ENCODE measurements at places on chromosomes 1 and 21.

DNA sequence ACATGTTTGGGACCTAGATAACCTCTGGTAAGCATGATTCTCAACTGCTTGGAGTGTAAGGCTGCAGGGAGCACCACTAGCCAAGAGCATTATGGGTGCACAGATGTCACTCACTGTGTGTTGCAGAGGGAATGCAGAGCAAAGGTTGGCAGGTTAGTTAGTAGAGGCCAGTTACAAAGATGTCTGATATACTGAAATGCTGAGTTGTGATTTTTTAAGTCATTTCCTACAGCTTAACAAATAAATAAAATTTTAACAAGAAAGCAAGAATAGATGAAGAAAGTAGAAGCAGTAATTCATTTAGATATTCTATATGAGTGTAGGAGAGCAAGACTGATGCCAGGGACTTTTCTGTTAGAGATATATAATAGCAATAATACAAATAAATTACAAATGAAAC lies 64.8 kb downstream of the MARK1 start:
- no peak for DNase-seq

DNA sequence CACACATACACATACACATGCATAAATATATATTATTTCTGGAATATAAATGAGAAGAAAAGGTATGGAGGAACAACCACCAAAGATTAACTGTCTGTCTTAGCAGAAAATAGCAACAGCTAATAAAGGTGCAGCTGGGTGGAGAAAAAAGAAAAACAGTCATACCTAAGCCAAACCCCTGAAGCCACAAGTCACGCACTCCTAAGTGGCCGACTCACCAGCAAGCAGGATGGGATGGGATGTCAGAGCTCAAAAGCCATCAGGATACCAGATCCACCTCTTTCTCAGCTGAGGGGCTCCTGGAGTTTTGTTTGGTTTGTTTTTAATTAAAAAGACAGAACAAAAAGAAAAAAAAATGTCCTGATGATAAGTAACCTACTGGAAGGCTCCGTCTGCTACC lies 64.7 kb upstream of the HIVEP3 start:
- no peak for DNase-seq

- DNase-seq = no peak
Measured at GRCh38 chr21:23740463-23740862, 1866.8 kb downstream of the MRPL39 start.

DNA sequence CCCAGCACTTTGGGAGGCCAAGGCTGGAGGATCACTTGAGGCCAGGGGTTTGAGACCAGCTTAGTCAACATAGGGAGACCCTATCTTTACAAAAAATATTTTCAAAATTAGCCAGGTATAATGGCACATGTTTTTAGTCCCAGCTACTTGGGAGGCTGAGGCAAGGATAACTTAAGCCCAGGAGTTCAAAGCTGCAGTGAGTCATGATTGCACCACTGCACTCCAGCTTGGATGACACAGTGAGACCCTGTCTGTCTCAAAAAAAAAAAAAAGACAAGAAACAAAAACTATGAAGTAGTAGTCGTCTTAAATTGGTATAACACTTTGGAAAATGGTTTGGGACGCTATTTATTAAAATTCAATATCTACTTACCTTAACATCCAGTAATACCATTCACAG lies 7.7 kb downstream of the AIM2 start:
- no peak for DNase-seq

- no peak for DNase-seq
Measured at GRCh38 chr1:19067182-19067911, 110.9 kb upstream of the IFFO2 start.

DNA sequence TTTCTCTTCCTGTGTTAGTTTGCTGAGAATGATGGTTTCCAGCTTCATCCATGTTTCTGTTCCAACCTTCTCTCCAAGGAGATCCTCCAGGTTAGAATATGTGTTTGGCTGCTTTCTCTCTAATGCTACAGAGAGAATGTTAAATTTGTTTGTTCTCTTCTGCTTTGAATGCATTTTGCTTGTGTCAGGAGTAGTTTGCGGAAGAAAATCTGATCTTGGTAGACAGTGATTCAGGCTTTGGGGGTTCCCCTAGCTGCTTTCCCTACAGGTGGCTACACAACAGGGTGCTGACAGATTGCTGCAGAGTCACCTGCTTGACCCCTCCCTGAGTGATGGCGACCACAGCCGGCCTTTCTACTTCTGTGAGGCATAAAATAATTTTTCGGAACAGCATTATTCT lies 41.8 kb downstream of the MACO1 start:
- DNase-seq = no peak

GRCh38 chr1:112674986-112675727 lies 698 bp downstream of the MOV10 start:
- DNase-seq = no peak

DNA sequence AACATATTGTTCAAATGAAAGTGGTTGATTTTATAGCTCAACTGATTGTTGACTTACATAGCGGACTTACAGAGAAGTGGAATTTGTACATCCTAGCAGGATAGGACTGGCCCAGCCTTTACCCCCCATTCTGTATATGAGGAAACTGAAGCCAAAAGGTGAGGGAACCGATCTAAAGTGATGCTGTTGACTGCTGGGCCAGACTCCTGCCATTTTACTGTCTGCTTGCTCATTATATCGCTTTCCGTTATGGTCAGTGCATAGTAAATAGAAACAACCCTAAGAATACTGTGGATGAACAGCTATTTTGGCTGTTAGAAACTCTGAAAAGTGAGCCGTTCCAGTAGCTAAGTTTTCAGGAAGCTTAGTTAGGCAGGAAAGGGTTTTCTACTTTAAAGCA lies 31.9 kb downstream of the PRDM2 start:
- no peak for DNase-seq

DNA sequence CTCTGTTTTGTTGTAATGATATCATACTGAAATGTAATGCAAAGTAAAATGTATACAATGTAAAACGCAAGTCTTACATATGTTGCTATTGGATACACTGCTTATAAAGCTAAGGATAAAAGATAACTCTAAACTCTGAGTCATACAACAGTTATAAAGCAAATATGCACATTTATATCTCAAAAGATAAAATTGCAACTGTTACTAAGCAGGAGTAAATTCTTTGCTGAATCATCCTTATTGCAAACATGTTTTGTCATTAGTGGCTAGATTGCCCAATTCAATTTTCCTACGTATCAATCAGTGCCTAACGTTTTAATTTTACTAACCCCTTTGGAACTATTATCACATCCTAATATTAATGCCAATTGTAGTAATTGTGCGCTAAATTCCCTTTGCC lies 762.9 kb downstream of the LTN1 start:
- no peak for DNase-seq

GRCh38 chr1:17891205-17892110 lies 136.3 kb downstream of the ACTL8 start:
- DNase-seq = no peak

DNA sequence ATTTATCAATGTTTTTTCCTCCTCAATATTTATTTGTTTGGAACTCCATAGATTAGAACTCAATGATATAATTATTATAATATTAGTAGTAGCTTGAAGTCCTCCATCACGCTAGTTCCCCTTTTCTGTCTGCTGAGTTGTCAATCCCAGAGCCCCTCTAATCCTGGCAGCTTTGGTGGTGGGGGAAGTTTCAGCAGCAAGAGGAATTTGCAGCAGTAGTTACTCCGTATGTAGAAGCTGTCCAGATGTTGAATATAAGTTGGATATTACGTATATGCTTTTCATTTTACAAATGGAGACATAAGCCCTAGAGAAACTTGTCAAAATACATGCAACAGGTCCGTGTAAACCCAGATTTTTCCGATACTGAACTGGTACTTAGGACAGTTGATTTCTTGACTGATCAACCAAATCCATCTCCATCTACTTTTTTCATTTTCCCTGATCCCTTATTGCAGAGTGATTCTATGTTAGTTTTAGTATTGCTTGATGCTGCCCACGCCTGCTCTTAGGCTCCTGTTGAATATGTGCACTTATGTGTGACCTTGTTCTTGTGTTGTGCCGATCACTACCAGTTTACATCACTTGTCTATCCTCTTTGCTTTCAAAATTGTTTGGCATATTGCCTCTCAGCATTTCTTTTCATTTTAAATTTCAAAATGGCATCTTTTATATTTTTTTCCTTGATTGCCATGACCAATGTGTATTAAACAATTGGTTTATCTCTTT lies 28.1 kb downstream of the SMAP2 start:
- peak; percentile 36 for DNase-seq

- DNase-seq = no peak
Measured at GRCh38 chr1:172778456-172779455, 119.9 kb downstream of the FASLG start.

DNA sequence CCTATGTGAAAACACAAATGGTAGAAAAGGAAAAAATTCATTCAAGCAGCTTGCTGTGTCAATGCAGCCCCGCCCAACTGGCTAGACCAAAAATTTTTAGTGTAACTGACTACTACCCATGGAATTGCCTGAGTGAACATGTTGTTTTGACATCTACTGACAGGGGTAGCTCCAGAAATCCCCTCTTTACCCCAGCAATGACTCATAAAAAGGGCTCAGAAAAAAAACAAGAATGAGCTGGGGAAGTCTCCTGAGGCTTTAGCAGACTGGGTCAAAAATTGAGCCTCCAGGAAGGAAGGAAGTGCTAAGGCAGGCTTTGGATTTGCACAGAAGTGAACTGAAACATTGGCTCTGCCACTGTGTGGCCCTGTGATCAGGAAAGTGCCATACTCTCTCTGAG lies 24.4 kb upstream of the FGGY start:
- DNase-seq = no peak

GRCh38 chr1:203178821-203179666 lies 3.4 kb upstream of the MYBPH start:
- DNase-seq = no peak

DNA sequence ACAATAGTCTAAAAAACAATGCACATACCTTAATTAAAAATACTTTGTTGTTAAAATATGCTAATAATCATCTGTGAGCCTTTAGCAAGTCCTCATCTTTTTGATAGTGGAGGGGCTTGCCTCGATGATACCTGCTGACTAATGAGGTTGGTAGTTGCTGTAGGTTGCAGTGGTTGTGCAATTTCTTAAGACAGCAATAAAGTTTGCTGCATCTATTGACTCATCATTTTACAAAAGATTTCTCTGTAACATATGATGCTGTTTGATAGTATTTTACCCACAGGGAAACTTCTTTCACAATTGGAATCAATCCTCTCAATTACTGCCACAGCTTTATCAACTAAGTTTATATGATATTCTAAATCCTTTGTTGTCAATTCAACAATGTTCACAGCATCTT lies 7.6 kb downstream of the C1orf87 start:
- DNase-seq = no peak

DNA sequence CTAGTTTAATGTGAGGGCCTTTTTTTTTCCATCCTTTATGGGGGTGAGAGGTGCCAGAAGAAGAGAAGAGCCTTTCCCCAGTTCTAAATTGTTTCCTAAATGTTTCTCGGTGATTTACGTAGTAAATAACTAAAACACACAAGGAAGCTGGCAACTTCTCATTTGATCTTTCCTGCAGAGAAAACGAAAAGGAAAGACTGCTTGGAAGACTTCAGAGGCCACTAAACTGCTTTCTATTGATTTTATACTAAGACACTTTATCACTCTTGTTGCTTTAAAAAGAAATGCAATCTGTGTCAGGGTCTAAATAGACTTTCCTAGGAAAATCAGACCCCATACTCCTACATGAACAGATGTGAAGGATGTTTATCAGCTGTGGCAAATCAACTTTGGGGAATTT lies 52.1 kb upstream of the KAZN start:
- DNase-seq = no peak

GRCh38 chr1:54708385-54708784 lies 7.3 kb upstream of the TTC4 start:
- no peak for DNase-seq

DNA sequence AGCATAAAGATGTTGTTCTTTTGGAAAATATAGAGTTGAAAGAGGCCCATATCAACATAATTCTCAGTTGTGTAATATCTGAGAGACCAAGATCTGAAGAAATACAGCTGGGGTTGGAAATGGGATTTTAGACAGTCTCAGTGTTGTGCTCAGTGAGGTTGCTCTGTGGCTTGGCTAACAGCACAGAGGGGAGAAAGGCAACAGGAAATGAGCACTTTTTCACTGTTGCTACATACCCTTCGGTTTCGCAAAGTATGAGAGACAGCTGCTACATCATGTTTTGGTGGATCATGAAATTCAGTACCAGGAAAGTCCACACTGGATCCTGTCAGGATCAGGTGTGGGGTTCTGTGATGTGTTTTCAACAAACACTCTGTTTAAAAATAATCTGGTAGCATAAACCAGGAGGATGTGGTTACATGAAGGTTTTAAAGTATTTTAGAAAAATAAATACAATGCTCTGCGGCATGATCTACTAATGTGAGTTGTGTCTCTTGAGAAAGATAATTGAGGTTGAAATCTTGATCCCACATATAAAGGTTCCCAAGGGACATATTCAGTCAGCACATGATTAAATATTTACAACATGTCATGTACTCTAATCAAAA lies 7.0 kb upstream of the GPR88 start:
- DNase-seq = no peak

DNA sequence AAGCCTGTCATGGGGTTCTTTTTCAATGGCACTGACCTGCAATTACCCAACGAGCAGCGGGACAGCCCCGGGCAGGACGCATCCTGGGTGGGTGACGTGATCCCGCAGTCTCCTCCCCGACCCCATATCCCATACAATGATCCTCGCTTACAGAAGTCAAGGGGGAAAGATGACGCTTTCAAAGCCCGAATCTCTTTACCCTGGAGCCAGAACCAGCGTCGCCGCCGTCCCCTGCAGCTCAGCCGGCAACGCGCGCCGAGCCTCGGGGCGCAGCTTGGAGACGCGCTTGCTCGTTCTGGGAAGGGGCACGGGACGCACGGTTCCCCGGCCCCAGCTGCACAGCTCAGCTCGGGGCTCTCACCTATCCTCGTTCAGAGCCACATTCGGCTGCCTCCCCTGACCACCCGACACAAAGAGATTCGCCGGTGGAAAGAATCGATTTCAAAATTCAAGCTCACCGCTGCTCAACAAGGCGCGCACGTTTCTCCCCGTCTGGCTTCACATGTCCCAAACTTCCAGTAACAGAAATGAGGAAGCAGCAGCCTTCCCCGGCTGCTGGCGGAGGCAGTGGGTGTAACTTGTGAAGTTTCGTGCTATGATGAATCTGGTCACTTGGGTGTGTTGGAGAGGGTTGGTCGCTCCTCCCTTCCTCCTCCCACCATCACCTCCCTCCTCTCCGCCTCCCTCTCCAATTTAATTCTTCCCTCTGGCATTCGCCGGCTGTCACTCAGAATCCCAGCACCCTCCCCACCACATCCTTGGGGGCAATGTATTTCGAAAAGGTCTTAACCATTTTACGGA lies at the start of gene TIAM1:
Gene TIAM1, minus strand, starts transcription at position 582 of the 801 bp plus-strand sequence. CDS start 77,289 bp downstream, outside the sequence.
- DNase-seq = no peak

- DNase-seq = no peak
Measured at GRCh38 chr1:19844731-19845495, 29.8 kb upstream of the RNF186 start.

- no peak for DNase-seq
Measured at GRCh38 chr1:99674115-99675064, 28.5 kb downstream of the PALMD start.

DNA sequence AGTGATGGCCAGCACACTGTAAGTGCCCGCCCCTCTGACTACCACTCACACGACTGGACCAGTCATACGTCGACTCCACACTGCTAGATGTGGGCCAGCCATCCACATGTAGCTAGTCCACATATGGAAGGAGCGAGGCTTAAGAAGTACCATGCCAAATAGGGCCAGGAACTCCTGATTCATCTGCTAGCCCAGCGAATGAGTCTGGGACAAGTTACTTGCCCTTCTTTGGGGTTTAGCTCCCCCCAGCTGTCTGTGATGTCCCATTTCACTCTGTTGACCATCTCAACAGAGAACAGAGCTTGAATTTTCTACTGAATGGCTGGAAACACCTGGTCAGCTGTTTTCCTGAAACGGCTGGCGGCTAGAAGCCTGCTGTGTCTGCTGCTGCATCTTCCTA lies 5.8 kb downstream of the CSRP1 start:
- DNase-seq = no peak
